ENCODE measurements at places on chromosomes 2 and 18. TPM values are rescaled to one million over a fixed set of nuclear protein-coding genes. Genes with fewer than 3 reads are reported as not detected.

DNA sequence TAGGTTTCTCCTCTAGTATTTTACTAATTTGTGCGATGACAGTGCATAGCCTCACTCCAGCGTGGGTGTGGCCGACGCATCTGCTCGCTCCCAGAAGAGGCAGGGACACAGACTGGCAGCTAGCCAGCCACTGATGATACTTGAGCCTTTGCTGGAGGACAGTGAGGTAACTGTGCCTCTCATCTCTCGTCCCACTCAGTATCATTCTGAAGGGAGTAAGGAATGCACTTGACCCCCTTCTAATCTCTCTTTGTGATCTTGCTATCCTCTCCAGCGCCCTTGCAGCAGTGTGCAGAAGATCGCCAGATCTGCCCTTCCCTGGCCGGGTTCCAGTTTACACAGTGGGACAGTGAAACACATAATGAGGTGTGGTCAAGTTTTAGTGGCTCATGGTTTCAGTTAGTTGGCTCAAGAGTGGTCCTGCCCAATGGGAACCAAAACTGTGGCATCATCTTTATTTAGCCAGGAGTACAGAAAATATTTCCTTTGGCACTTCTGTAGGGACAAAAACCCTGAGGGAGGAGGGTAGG is 17.5 kb downstream of the NCAPH start:
- DNase-seq = no peak

DNA sequence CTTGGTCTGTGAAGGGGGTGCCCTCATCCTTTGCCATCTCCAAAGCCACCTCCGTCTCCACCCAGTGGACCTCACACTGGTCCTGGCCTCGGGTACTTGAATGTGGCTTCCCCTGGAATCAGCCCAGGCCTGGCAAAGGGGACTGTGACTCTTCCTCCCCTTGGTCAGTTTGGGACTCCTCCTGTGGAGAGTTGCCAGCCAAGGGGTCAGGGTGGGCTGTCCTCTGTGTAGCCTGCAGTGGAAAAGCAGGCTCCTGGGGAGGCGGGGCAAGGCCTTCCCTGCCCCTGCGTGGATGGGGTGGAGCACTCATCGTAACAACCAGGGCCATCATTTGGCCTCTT is 59.8 kb downstream of the INHBB start:
- DNase-seq = no peak

GRCh38 chr2:47490406-47490805 is 87.5 kb downstream of the MSH2 start:
- DNase-seq = no peak

Gene SRD5A2
- 0.15 TPM for polyA plus RNA-seq

DNA sequence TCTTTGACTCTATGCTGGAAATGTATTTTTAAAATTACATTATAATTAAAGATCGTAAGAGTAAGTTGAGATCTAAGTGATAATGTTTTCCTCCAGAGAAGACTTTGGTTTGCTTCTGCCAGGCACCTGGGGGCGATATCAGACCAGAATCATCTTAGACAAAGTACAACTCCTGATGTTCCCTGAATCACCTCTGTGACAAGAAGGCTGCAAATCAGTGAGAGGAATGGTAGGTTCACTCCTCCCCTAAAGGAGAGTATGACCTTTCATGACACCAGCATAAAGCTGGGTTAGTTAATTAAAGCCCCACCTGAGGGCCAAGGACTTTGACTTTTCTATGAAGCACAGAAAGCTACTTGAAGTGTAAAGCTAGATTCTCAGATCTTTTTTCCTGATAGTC is 114.4 kb upstream of the DTNA start:
- peak; percentile 37 for DNase-seq

DNA sequence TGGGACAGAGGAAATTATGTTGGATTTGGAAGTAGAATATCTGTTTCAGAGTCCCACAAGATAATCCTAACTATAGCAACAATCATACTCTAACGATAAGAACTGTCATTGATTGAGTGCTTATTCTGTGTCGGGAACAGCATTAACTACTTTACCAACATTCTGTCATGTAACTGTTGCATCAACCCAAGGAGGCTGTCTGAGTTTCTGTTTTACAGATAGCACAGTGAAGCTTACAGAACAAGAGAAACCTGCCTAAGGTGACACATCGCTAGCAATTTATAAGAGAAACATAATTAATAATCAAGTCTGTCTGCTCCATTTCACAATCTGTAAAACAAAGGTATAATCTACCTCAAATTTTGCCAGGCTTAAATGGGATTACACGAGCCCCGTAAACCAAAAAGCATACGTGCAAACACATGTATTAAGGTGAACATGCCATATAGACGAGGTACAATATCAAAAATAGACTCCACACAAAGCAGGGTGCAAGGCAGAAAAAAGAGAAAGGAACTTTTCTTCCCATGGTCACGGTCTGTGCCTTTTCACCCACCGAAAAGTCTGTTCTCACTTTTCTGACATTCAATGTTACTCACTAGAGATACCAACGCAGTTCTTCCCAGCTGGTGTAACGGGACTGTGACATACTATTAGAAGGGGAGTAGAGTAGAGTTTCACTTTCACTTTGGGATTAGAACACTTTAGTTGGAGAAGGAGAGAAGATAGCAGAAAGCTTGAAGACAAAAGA is 37.2 kb upstream of the SLC8A1 start:
- DNase-seq = no peak

DNA sequence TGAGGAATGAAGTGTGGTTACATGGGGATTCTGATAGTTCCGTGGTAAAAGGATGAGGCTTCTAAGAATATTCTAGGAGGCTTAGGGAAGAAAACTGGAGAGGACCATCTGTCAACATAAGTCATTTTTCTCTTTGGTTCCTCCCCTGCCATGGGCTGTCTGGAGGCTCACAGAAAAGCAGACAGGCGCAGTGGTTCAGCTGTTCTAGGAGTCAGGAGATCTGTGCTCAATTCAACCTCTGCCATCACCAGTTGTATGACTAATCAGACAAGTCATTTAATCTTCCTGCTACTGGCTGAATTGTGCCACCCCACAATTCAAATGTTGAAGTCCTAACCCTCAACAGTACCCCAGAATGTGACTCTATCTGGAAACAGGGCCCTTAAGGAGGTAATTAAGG is 36.4 kb downstream of the ADAM17 start:
- no peak for DNase-seq

DNA sequence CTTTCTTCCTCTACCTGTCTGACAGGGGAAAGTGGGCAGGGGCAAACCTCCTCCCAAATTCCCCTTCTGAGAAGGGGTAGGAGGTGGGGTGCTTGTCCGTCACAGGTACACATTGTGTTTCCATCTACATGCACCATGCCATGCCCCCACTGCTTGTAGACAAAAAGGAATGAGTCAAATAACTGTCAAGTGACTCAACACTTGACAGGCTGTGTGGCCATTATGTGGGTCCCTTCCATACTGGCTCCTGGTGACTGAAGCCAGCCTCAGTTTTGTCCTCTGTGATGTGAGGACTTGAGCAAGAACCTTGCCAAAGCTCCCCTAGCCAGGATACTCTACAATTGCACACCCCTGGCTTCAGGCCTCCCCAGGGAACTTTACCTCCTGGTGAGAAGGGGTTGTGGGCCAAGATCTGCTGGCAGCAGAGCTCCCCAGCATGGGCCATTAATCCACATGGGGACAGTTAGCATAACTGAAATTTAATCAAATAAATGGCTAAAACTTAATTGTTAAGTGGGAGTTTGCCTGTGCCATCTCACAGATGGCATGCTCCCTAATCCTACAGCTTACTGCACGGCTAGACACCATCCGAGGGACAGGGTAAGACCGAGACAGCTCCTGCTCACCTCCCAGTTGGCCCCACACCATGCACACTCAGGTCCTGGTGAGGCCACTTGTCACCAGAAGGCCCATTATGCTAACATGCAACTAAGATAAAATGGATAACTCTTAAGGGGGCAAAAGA is 140.2 kb downstream of the BCL11A start:
- DNase-seq = no peak

Gene CXCR1
- polyA plus RNA-seq = not detected

- no peak for DNase-seq
Measured at GRCh38 chr18:69763002-69763401, 184.7 kb downstream of the CD226 start.

Gene MYO3B
- 3.5 TPM for polyA plus RNA-seq

GRCh38 chr2:218295029-218295428 is 2.7 kb upstream of the TMBIM1 start:
- no peak for DNase-seq

Gene SLC4A5
- polyA plus RNA-seq = 1.1 TPM

DNA sequence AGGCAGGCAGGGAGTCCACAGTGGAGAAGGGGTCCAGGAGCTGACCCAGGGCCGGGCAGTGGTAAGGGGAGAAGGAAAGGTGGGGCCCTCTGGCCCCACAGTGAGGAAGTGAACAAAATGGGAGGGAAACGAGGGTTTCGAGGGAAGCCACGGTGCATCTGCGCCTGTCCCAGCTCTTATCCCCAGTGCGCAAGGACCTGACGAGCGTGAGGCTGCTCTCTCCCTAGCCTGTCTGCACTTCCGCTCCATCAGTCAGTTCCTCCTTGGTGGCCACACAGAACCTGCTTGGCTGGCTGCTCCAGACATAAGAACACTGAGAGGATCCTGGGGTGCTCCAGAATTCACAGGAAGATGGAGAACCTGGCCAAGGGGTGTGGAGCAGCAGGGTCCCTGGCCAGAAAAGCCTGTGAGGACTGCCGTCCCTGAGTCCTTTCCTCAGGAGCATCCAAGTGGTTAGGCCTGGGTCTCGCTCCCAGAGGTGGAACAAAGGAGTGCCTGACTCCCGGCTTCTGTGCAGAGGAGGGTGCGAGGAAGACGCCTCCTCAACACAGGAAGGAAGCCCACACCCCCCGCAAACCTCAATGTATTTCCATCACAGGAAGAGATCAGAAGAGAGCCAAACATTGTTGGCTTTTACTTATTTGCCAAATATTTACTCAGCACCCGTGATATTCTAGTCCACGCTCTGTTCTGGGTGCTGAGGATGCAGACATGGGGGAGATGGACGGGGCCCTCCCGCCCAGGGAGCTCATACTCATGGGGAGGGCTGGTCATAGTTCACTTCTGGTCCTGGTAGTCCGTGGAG is 43.7 kb upstream of the SEMA4C start:
- no peak for DNase-seq

- DNase-seq = peak; percentile 36
Measured at GRCh38 chr2:238928520-238929241, 80.8 kb downstream of the TWIST2 start.

DNA sequence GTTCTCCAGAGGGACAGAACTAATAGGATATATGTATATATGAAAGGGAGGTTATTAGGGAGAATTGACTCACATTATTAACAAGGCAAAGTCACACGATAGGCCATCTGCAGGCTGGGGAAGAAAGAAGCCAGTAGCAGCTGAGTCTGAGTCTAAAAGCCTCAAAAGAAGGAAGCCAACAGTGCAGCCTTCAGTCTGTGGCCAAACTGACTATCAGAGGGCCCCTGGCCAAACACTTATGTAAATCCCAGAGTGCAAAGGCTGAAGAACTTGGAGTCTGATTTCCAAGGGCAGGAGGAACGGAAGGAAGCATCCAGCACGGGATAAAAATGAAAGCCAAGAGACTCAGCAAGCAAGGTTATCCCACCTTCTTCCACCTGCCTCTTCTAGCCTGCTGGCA is 108.0 kb upstream of the LDLRAD4 start:
- no peak for DNase-seq

Gene EFR3B
- 0.39 TPM for polyA plus RNA-seq

DNA sequence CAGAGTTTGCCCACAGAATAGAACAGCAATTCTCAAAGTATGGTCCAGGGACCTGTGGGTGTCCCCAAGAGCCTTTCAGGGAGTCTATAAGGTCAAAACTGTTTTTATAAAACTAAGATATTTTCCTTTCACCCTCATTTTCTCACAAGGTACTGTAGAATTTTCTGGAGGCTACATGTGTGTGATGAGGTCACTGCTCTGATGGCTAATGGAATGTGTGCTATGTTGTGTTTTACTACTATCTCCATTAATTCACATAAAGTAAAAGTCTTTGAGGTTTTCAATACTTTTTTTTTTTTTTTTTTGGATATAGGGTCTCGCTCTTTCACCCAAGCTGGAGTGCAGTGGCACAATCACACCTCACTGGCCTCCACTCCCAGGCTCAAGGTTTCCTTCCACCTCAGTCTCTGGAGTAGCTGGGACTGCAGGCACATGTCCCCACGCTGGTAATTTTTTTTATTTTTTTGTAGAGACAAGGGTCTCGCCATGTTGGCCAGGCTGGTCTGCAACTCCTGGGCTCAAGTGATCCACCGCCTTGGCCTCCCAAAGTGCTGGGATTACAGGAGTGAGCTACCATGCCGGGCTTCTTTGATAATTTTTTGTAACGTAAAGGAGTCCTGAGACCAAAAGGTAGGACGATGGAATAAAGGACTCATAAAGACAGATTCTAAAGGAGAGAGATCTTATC is 1.8 kb downstream of the TRABD2A start:
- DNase-seq = no peak

All from kidney (tissue), 22 donors.